ENCODE measurements at places on chromosomes 5 and 9.
A peak's percentile ranks its signal among the peaks of the same experiment; 100 is the strongest.

GRCh38 chr9:677461-678097 is 163.9 kb upstream of the DMRT1 start:
- DNase-seq: no peak

GRCh38 chr5:123000731-123001130 is 35.8 kb downstream of the PPIC start:
- no peak for DNase-seq

GRCh38 chr5:60639544-60639943 is 60.4 kb downstream of the DEPDC1B start:
- DNase-seq: no peak

GRCh38 chr5:80184235-80185023 is 71.4 kb downstream of the SERINC5 start:
- peak; percentile 19 for DNase-seq
